Gastroesophageal sphincter (tissue), 4 donors: ENCODE measurements at places on chromosomes 7 and 10.

DNA sequence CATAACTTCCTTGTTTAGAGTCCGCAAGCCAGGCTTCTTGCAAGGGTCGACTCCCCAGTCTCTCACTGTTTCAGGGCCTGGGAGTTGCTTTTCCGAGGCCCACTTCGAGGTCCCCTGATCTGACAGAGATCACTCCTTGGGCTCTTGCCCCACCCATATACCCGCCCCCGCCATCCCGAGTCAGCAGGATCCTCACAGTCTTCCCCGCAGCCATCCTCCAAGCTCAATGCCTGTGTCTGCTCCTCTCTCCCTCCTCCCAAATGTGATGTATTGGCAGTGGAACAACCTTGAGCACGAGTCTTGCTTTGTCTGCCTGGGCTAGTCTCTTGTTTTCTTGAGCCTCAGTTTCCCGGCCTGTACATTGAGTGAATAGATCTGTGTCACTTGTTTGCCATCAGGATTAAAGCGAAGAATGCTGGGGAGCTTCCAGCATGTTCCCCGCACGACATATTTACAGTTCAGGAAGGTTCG, 2.4 kb upstream of the HMX2 start:
- H3K4me3 ChIP-seq, result no peak overlapping the region
- no peak for ATAC-seq
- H3K36me3 ChIP-seq, result no peaks in the 10 kb centered on the region
- peaks cover 100% of the 10 kb centered on the region for H3K27me3 ChIP-seq
- H3K27ac ChIP-seq, result no peak overlapping the region

- H3K4me1 ChIP-seq, result peaks cover 59% of the 10 kb centered on the region
- no peak for ATAC-seq
- peak overlapping the region; percentile 96 for H3K27ac ChIP-seq
- no peaks in the 10 kb centered on the region for H3K36me3 ChIP-seq
- no peaks in the 10 kb centered on the region for H3K27me3 ChIP-seq
Observed at GRCh38 chr7:30028749-30029635, 780 bp downstream of the PLEKHA8 start.

- no peak overlapping the region for H3K4me3 ChIP-seq
- no peak for ATAC-seq
- peaks cover 46% of the 10 kb centered on the region for H3K4me1 ChIP-seq
Observed at GRCh38 chr10:44931621-44932516, 20.7 kb downstream of the TMEM72 start.

DNA sequence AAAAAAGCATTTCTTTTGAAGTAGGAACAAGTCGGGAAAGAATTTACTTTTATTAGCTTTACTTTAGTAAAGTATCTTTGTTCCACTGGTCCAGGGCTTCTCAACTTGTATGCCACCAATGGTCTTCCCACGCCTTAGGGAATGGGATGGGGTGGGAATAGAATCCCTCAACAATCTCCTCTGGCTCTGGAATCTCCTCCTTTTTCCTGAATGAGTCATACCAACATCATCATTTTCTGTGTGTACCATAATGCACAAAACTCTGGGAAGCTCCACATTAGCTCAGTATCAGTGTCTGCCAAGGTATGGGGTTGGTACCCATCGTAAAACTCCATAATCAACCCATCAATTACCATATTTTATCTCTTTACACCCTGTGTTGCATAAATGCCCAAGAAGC, 159.4 kb upstream of the BMPER start:
- ATAC-seq, result no peak
- H3K27me3 ChIP-seq, result no peaks in the 10 kb centered on the region
- H3K4me3 ChIP-seq, result no peak overlapping the region
- H3K27ac ChIP-seq, result no peak overlapping the region
- H3K4me1 ChIP-seq, result no peaks in the 10 kb centered on the region
- H3K36me3 ChIP-seq, result no peaks in the 10 kb centered on the region

DNA sequence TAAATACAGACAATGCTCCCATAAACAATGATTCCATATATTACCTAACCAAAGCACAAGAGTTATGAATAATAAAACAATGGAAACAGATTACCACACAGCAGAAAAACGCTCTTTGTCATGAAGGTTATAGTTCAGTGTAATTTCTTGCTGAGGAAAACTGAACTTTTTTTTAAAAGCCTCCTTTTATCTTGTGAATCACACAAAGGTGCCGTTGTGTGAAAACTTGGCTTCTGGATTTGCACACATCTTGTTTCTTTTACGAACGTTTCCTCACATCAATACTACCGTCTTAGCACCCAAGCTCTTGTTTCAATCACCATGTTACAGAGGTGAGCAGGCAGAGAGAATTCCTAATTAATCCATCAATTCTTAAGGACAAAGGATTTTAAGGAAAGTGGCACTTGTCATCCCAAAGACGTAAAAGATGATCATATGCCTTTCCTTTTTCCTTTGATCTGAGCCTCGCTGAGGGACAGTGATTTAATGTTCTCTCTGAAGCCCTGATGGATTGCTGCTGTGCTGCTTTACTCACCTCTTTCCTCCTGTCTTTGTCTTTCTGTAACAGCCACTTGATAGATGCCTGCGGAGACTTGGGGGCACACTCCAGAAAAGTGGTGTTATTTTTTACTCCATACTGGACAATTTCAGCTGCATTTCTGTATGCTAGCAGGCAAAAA, 110.1 kb downstream of the CD36 start:
- no peak for ATAC-seq
- H3K27me3 ChIP-seq, result no peaks in the 10 kb centered on the region
- H3K36me3 ChIP-seq, result no peaks in the 10 kb centered on the region
- peak overlapping the region; percentile 6 for H3K27ac ChIP-seq

GRCh38 chr7:80150611-80151273, 16.1 kb downstream of the GNAI1 start:
- H3K4me3 ChIP-seq, result no peak overlapping the region
- no peak overlapping the region for H3K27ac ChIP-seq
- H3K4me1 ChIP-seq, result peaks cover 16% of the 10 kb centered on the region
- no peaks in the 10 kb centered on the region for H3K36me3 ChIP-seq

DNA sequence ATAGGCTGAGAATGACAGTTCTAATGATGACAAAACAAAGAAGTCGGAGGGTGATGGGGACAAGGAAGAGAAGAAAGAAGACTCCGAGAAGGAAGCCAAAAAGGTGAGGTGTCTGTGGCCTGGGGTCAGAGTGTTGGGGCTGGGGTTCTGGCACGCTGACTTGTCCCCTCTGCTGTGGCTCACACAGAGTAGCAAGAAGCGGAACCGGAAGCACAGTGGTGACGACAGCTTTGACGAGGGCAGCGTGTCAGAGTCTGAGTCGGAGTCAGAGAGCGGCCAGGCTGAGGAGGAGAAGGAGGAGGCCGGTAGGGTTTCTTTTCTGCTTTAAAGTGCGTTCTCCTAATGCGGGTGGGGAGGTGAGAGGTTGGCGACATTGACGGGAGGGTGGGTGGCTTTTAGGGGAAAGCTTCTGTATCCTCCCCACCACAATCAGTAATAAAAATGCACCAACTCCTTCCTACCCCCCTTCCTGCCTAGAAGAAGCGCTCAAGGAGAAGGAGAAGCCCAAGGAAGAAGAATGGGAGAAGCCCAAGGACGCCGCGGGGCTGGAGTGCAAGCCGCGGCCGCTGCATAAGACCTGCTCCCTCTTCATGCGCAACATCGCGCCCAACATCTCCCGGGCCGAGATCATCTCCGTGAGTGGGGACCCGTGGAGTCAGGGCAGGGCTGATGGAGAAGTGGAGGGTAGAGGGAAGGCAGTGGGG, 4.6 kb downstream of the UFSP1 start:
- no peaks in the 10 kb centered on the region for H3K27me3 ChIP-seq
- H3K4me3 ChIP-seq, result no peak overlapping the region
- peaks cover 12% of the 10 kb centered on the region for H3K4me1 ChIP-seq
- ATAC-seq, result no peak
- no peaks in the 10 kb centered on the region for H3K36me3 ChIP-seq

GRCh38 chr7:71363627-71364026, 231.7 kb downstream of the GALNT17 start:
- H3K27me3 ChIP-seq, result no peaks in the 10 kb centered on the region
- H3K36me3 ChIP-seq, result no peaks in the 10 kb centered on the region
- H3K4me3 ChIP-seq, result no peak overlapping the region
- H3K4me1 ChIP-seq, result peaks cover 10% of the 10 kb centered on the region

GRCh38 chr7:131235489-131236317, 92.0 kb upstream of the MKLN1 start:
- H3K27ac ChIP-seq, result no peak overlapping the region
- no peaks in the 10 kb centered on the region for H3K4me1 ChIP-seq
- H3K36me3 ChIP-seq, result no peaks in the 10 kb centered on the region
- no peak overlapping the region for H3K4me3 ChIP-seq

DNA sequence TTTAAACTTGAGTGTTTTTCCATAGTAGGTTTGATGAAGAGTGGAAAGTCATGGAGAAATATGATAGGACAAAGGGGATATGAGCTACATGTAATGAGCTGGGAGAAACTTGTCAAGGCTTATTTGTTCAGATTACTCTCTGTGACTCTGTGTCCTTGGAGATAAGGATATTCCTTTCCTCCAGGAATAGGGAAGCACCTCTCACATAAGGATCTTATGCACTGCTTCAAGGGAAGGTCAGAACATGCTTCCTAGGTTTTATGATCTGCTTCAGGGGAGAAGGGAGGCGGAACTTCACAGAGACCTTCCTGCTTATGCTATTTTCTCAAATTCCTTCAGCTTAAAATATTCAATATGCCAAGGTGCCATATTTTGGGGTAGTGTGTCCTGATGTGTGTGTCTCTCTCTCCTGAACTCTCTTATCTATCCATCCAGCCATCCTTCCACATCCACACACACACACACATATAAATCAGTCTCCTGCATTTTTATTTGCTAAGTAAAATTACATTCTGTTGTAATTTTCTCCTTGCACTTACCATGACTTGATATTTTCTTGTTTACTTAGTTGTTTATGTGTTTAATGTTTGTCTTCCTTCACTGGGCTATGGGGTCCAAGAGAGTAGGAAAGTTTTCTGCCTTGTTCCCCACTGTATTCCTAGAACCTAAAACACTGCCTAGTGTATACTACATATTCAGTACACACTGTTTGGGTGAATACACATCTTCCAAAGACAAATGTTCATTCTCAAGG, 26.4 kb downstream of the ARL4A start:
- no peaks in the 10 kb centered on the region for H3K36me3 ChIP-seq
- no peak overlapping the region for H3K27ac ChIP-seq
- no peak for ATAC-seq
- no peak overlapping the region for H3K4me3 ChIP-seq
- peaks cover 43% of the 10 kb centered on the region for H3K4me1 ChIP-seq

DNA sequence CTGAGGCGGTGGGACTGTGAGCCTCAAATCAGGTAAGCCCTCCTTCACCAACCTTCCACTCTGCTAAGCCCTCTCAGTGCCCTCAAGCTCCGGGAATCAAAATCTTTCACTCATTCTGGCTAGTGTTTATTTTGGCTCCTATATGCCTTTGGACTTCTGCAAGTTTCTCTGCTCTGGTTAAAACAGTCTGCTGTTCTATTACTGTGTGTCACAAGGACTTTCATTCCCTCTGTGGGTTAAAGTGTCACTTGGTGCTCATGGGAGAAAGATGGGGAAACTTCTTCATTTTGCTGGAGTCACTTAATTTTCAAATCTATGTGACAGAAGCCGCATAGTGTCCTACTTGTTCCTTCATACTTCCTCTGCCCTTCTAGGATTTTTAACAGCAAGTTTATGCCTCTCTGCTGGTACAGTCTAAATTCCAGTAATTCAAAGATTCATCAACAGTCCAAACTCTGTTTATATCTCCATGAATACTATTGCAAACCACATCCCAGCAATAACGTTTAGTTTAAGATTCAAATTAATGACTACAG, 61.3 kb downstream of the CD36 start:
- H3K36me3 ChIP-seq, result no peaks in the 10 kb centered on the region
- no peak overlapping the region for H3K4me3 ChIP-seq
- peak overlapping the region; percentile 30 for H3K27ac ChIP-seq
- no peak for ATAC-seq
- H3K27me3 ChIP-seq, result no peaks in the 10 kb centered on the region
- H3K4me1 ChIP-seq, result peaks cover 4% of the 10 kb centered on the region

DNA sequence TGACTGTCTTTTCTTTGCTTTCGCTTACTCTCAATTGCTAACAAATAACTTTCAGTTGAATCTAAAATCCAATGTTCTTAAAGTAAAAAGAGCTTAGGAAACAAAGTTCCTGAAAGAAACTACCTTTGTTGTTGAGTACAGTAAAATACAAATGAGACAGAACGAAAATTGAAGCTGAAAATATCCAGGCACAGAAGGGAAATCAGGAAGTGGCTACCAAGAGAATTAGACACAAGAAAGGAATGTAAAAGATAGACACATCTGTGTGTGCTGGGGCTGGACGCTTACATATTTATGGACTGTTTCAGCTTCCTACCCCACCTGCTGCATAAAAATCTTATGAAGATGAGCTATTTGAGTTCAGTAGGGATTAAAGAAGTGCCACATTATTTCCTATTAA, 161.7 kb upstream of the PLXDC2 start:
- no peaks in the 10 kb centered on the region for H3K4me1 ChIP-seq
- no peak overlapping the region for H3K27ac ChIP-seq
- H3K27me3 ChIP-seq, result no peaks in the 10 kb centered on the region
- no peak for ATAC-seq
- H3K36me3 ChIP-seq, result no peaks in the 10 kb centered on the region

- H3K36me3 ChIP-seq, result no peaks in the 10 kb centered on the region
- no peak for ATAC-seq
- H3K4me1 ChIP-seq, result peaks cover 19% of the 10 kb centered on the region
- H3K27me3 ChIP-seq, result no peaks in the 10 kb centered on the region
- peak overlapping the region; percentile 50 for H3K4me3 ChIP-seq
Observed at GRCh38 chr10:112374724-112375541, 1.0 kb downstream of the ACSL5 start.

GRCh38 chr7:154842591-154842990, 160.3 kb downstream of the PAXIP1 start:
- H3K27ac ChIP-seq, result no peak overlapping the region
- peaks cover 13% of the 10 kb centered on the region for H3K4me1 ChIP-seq
- H3K27me3 ChIP-seq, result peaks cover 17% of the 10 kb centered on the region
- no peaks in the 10 kb centered on the region for H3K36me3 ChIP-seq
- H3K4me3 ChIP-seq, result no peak overlapping the region

GRCh38 chr10:120689777-120690529, 161.2 kb upstream of the WDR11 start:
- H3K27me3 ChIP-seq, result peaks cover 3% of the 10 kb centered on the region
- no peak overlapping the region for H3K27ac ChIP-seq
- H3K4me3 ChIP-seq, result no peak overlapping the region
- no peaks in the 10 kb centered on the region for H3K36me3 ChIP-seq

- no peak overlapping the region for H3K27ac ChIP-seq
- no peak for ATAC-seq
- H3K36me3 ChIP-seq, result no peaks in the 10 kb centered on the region
- H3K27me3 ChIP-seq, result no peaks in the 10 kb centered on the region
- no peak overlapping the region for H3K4me3 ChIP-seq
- H3K4me1 ChIP-seq, result no peaks in the 10 kb centered on the region
Observed at GRCh38 chr10:47256751-47257336, 43.2 kb upstream of the GDF10 start.

DNA sequence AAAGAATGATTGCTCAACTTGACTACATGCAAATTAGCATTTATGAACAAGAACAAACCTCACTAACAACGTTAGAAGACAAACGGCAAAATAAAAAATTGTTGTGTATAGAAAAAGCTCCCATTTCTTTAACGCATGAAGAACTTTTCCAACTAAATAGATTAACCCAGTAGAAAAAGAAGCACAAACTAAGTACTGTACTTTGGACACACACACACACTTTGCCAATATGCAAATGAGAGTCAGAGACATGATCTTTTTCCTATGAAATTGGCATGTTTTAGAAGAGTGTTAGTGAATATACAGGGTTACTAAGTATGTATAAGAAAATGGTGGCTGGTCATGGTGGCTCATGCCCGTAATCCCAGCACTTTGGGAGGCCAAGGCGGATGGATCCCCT, 355.6 kb downstream of the SH2D4B start:
- H3K36me3 ChIP-seq, result no peaks in the 10 kb centered on the region
- H3K27ac ChIP-seq, result no peak overlapping the region
- no peaks in the 10 kb centered on the region for H3K4me1 ChIP-seq
- no peak for ATAC-seq
- H3K27me3 ChIP-seq, result peaks cover 17% of the 10 kb centered on the region
- H3K4me3 ChIP-seq, result no peak overlapping the region
